ENCODE measurements at places on chromosomes 1 and 21. TPM values are rescaled to one million over a fixed set of nuclear protein-coding genes. Genes with fewer than 3 reads are reported as not detected.

DNA sequence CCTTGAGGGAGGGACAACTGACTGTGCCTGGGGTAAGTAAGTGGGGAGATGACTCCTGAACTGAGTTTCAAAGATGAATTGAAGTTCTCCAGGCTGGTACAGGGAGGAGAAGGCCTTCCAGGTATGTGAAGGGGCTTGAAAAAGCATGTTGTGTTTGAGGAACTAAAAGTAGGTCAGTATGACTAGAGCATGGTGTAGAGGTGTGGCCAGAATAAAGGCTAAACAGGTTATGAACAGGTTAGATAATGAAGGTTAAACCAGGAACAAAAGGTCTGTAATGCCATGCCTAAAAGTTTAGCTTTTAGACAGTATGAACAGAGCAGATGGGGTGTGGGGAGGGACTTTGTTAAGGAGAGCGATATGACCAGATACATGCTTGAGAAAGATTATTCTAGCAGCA is 7.3 kb upstream of the CLSPN start:
- DNase-seq: no peak

DNA sequence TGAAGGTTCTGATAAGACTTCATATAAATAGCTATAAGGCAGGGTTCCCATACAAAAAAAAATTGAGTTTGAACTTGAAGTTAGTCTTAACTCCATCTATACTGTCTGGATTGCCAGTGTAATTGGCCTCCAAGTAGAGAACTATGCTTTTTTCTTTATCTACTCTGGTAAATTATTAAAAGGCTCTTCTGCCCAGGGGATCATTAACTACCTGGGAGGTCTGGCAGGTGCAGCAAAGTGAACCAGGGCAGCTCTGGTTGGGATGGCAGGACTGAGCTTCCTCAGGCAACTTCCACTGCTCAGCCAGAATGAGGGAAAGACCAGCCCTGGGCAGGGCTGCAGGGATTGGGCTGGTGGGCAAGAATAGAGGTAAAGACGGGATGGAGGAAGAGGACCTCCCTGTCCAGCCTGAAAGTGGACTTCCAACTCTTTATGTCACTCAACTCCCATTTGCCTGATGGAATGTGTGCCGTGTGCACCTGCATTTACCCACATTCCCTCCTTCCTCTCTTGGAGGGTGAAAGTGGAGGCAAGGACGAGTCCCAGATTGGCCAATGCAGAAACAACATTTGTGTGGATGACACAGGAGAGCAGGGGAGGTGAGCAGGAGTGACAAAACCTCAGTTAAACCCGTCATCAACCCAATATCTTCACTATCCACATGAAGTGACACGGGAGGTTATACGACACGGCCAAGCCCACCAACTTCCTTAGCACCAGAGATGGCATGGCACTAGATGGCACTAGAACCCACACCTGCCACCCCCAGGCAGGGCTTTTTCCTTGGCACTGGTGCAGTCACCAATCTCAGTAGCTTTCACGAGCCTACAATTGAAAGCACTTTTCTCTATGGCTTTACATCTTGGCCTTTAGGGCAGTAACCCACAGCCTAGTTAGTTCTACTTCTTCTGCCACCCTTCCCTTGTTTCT is 25.2 kb downstream of the CCN1 start:
- DNase-seq: no peak

- no peak for DNase-seq
These were observed 70.3 kb downstream of the GALNT2 start for GRCh38 chr1:230137337-230137815.

DNA sequence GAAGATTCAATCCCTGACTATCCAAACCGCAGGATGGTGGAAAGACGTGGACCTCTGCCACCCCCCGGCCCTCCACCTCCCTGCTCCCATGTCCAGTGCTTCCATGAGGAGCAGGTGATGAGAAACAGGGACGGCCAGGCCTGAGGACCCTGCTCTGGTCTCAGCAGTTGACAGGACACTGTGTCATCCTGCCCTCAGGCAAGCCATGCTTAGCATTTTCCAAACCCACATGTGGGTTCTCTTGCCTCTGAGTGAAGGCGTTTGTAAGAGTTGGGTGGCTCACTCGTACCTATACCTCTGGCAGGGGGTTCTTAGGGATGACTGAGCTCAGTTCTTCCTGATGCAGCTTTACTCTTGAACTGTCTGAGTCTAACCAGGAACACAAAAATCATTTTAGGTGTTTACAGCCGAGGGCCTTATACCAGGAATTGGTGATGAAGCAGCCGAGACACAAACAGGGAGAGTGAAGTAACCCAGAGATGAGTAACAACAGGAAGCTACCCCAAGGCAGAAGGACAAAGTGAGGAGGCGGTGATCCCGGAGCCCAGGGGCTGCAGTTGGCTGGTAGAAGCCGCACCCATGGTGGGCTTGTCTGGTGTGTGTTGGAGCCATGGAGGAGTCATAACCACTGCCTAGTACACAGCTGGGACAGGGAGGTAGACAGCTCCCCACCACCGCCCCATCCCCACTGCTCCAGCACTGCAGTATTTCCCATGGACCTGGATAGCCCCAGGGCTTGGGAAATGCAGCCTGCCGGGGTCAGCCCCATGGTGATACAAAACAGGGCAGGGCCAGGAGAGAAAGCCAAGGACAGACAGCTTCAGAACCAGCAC is 21.4 kb downstream of the MYBPH start:
- no peak for DNase-seq

The PGM1 gene
- total RNA-seq: 46.8 TPM

- DNase-seq: no peak
These were observed 84.4 kb downstream of the CLEC20A start for GRCh38 chr1:178412400-178412770.

GRCh38 chr1:164864161-164864560 is 305.2 kb downstream of the PBX1 start:
- DNase-seq: no peak

DNA sequence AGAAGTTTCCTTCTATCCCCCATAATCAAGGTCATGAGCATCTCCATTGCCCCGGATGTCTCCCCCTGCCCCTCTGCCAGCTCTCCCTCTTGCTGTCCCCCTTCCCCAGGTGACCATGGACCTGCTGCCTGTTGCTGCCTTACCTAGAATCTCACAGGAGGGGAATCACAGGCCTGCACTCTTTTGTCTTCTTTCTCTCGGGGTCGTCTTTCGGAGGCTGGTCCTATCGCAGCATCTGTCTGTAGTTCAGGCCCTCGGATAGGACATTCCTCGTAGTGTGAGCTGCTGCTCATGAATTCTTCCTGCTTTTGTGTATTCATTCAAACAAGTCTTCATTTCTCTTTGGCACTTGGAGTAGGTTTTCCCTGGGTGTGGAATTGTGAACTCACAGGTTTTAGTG is 39.9 kb upstream of the ACTRT2 start:
- peak; percentile 10 for DNase-seq

GRCh38 chr1:185807275-185807674 is 73.1 kb downstream of the HMCN1 start:
- DNase-seq: no peak

DNA sequence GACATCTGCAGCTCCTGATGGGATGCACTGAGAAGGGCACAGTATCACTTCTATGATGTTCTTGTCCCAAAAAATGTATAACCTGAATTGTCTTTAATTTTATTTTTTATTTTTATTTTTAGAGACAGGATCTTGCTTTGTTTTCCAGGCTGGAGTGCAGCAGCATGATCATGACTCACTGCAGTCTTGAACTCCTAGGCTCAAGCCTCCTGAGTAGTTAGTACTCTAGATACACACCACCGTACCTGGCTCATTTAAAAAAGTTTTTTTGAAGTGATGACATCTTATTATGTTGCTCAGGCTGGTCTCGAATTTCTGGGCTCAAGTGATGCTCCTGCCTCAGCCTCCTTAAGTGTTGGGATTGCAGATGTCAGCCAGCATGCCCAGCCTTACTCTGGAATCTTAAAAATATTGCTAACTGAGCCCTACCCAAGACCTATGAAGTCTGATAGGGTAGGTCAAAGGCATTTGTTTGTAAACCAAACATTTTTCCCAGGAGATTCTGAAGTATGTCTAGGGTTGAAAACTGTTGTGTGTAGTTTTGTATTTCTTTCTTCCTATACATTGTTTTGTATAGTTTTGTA is 68.9 kb downstream of the ATF6 start:
- no peak for DNase-seq

The PLA2G2D gene
- not detected for total RNA-seq

DNA sequence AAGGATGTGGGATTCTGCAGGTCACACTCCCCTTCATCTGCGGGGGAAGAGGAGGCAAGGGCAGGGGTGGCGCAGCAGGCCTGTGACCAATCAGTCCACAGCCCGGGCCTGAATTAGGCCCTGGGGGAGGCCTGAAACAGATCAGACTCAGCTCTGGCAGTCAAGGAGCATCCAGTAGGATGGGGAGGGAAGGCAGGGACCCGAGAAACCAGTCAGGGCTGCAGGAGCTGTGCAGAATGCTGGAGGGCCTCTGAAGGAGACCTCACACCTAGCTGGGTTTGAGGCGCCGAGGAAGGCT is 12.7 kb downstream of the TNNT2 start:
- DNase-seq: no peak

DNA sequence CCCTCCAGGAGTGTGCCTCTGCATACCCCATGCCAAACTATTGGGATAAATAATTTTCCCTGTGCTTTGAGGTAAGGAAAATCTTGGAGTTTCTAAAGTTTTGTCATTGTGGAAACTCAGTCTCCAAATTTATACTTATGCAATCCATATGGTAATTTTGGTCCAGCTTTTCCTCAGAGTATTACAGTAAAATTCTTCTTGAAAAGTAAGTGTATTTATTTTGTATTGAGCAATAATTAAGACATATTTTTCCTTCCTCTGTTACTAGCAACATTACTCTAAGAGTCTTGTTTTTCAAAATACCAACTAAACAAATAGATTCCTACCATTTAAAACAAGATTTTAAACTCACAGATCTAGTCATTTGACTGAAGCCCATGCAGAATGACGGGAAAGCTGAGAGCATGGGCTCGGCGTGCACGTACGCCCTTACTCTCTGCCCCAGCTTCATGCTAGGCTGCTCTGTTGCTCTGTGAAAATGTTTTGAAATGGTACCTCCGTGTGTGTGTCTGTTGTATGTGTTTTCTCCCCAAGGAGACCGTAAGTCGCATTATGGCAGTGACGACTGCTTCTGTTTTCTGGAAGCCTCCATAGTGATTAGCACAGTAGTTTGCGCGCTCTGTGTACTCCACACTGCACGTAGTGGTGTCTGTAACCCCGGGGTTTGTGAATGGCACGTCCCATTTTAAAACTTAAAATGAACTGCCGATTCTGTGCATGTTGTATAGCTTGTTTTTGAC is 165.3 kb downstream of the SDCCAG8 start:
- DNase-seq: no peak

- no peak for DNase-seq
These were observed 14.3 kb downstream of the FBXO28 start for GRCh38 chr1:224127925-224128819.

- no peak for DNase-seq
These were observed 27.1 kb downstream of the PCAT6 start for GRCh38 chr1:202837746-202838262.

DNA sequence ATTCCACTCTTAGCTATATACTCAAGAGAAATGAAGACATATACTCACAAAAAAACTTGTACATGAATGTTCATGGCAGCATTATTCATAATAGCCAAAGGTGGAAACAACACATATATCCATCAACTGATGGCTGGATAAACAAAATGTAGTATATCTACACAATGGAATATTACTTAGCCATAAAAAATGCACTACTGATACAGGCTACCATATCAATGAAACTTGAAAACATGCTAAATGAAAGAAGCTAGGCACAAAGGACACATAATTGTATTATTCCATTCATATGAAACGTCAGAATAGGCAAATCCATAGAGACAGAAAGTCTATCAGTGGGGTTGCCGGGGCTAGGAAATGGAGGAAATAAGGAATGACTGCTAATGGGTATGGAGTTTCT is 67.3 kb downstream of the NUP210L start:
- no peak for DNase-seq

GRCh38 chr21:34933609-34934335 is 115.3 kb downstream of the RUNX1 start:
- DNase-seq: no peak

DNA sequence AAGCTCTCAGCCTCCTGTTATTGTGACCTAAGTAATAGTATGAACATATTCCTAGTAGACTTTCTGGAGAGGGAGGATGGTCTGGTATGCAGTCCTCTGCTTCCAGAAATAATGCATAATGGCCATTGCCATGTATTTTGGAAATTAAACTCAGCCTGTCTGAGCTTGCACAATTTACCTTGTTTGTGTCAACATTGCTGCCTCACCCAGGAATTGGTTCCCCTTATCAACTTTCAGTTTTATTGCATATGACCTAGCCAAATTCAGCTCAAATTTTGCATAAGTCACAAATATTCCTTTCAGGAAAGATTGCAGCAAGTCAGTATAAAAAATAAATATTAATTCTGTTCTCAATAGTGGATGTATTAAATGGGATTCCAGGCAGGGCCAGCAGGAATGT is 101.9 kb upstream of the SLC5A9 start:
- DNase-seq: no peak

DNA sequence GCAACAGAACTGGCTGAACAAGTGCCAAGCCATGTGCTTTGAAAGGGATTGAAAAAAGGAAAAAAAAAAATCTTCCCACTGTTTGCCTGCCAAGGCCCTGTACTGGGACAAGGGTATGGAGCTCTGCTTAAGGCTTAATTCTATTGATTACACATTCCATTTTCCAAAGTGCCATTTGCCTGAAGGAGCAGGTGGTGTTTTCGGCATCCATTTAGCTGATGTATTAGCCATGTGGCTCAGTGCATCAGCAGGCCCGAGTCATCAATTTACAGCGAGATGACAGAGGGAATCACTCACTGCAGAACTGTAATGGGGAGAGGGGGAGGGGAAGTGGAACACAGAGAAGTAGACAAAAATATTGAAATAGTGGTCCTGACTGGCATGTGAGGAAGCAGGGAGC is 144.2 kb upstream of the BEND5 start:
- DNase-seq: no peak

DNA sequence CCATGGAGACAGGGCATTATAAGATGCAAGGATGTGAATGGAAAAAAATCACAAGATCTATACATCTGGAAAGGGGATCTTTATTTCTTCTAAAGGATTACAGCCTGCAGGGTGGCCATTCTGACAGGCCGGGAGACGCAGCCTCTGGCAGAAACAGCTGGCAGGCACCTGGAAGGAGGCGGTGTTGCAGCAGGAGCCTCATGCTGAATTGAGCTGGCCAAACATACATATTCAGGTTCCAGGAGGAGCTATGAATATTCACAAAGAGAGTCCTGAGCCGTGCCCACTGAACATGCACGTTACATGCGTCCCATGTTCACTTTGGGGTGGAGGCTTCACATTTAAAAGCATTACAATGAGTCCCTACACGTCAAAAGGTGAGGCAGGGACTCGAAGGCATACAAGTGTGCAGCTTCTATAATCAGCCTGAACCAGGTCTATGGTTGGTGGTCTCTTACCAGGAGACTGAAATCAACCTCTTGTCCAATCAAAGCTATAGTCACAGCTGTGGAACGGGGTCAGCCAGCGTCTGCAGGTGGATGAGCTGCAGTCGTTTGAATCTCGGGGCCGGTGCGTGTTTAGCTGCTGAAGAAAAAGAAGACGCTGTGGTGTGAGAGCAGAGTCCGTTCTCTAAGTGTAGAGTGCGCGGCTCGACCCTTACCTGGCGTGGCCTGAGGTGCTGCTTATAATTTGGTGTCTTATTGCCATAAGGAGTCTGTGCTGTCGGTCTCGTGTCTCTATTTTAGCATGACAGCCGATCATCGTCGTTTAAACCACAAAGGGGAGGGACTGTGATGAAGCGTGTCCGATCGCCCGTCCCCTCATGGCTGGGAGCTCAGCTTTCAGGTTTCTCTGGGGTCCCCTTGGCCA is 183.0 kb downstream of the ETS2 start:
- DNase-seq: no peak
